ENCODE measurements at places on chromosomes 3 and 15. TPM values are rescaled to one million over a fixed set of nuclear protein-coding genes. Genes with fewer than 3 reads are reported as not detected.

CHRFAM7A gene
- total RNA-seq, result 0.73 TPM

RASGRP1 gene
- total RNA-seq, result 0.96 TPM

OR5K2 gene
- total RNA-seq, result not detected

CHST13 gene
- total RNA-seq, result 0.29 TPM

SLC12A1 gene
- under 0.01 TPM for total RNA-seq

DNA sequence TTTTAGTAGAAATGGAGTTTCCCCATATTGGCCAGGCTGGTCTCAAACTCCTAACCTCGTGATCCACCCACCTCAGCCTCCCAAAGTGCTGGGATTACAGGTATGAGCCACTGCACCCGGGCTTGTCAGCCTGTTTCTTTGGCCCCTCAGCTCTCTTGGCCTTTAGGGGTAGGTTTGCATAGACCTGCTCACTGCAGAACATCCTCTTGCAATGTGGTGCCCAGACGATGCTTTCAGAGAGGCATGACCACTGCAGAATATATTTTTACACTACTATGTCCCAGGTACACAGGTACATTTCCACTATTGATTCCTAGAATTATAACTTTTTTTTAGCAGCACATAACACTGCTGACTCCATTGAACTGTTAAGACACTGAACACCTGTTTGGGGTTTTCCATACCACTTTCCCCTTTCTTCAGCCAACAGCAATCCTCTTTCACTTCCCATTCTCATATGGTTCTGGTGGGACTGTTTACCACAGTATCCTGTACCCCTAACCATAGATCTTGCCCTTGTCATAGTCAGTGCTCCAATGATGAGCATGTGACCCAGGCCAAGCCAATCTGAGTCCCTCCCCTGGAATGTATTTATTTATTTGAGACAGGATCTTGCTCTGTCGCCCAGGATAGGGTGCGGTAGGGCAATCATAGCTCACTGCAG is 21.1 kb downstream of the CCDC32 start:
- no peak for DNase-seq

DNA sequence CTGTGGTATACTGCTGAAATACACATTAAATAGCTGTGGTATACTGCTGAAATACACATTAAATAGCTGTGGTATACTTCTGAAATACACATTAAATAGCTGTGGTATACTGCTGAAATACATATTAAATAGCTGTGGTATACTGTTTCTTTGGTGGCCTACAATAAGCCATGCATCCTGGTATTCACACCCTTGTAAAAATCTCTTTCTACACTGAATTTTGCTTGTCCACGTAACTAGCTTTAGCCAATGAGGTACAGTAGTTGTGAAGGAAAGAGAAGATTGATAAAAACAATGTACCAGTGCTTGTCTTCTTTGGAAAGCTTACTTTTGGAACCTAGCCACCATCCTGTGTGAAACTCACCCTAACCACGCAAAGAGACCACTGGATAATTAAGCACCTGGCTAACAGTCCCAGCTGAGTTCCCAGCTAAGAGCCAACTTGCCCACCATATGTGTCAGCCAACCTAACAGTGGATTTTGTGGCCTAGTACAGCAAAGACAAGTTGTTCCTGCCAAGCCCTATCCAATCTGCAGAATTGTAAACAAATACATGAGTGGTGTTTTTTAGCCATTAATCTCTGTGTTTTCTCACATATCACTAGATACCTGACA is 103.4 kb upstream of the MELTF start:
- DNase-seq, result no peak

DNA sequence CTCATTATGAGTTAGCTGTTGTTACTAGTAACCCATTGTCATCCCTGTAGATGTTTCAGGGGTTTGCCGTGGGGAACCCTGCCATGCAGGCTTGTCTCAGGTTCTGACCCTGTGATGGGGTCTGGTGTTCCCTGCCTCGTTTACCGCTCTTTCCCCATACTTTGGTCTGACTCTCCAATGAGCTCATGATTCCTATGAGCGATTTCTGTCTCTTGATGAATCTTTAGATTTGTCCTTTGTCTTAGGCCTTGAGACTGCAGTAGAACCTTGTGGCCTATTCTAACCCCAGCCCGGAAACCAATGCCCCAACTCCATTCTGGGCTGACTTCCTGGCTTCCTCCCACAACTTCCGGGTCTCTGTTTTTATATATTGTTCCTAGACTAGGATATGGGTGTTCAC is 11.3 kb upstream of the IQGAP1 start:
- no peak for DNase-seq

All from breast epithelium (tissue), 4 donors.